ENCODE measurements at places on chromosomes 12 and 14.

DNA sequence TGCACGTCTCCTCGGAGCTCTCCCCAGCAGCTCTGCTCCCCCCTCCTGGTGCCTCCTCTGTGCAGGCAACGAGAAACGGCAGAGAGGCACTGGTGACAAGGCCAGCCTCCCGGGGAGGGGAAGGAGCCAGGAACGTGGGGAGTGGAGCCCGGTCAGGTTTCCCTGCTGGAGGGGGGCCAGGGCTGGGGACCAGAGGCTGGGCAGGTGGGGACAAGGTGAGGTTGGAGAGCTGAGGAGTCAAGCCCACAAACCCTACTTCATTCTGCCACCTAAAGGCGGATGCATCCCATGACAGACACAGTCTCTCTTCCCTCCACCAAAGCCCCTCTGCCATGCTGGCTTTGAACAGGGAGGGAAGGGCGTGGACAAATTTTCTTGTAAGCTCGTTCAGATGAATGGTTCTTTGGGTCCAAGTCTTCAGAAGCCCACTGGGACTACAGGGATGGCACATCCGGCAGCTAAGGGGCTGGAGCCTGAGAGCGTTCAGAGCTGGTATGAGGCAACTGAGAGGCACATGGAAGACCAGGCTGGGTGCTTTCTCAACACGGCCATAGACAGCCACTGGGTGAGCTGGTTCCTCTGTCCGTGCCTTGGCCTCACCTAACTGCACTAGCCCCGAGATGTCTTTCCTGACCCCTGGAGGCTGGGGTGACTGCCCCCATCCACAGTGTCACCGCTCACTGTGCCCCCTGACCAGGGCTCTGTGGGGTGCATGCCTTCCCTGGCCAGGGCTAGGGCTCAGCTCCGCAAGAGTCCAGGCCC lies 105.9 kb downstream of the RBM19 start:
- DNase-seq, result no peak

DNA sequence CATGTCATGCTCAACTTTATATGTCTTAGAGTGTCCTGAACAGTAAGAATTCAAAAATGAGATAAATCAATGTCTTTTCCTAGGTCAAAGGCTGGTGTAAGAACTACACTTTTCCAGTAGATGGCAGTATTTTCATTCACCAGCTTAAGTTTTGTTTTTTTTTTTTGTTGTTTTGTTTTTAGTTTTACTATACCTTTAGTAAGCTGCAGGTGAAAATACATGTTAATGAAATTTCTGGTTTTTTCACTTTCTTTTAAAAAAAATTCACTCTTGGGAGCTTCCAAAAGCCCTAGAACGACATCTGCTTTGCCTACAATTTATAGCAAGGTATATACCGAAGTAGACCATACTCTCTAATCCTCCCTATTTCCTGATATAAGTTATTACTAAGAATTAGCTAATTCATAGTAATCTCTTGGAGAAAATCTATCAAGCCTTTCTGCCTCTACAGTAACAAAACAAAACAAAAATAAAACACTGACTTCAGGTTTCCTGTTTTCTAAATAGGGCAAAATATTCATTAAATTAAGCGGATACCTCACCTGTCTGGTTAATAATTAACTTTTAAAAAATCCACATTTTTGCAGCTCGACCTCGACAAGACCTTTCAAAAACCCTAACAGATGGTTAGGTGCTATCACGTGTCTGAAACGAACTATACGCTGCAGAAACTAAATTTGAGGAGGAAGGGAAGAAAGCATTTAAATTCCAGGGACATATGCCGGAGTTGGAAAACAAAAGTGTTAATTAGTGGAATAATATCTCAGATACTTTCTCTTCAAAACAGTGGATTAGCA lies 2.7 kb upstream of the SAMD4A start:
- no peak for DNase-seq

DNA sequence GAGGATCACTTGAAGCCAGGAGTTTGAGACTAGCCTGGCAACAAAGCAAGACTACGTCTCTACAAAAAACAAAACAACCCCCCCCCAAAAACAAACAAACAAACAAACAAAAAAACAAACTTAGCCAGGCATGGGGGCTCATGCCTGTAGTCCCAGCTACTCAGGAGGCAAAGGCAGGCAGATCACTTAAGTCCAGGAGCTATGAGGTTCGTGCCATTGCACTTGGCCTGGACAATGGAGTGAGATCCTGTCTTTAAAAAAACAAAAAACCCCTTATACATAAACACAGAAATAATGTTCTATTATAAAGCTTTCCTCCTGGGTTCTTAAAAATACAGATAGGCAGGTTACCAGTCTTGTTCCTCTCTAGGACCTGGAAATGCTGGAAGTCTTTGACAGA lies 1.6 kb downstream of the GTSF1 start:
- no peak for DNase-seq

DNA sequence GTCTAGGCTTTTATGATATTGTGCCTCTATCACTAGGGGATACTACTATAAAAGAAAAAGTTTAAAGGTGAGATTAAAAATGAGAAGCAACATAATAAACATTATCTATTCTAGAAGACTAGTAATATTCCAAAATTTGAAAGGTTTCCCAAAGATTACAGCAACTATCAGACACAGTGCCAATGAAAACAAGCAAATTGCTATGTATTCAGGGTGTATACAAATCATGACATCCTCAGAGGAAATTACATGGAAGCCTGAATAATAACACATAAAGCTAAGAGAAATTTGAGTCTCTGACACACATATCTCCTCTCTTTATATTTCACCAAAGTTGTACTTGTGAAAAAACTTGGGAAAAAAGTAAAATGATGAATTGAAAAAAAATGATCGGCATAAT lies 327.0 kb downstream of the SEC23A start:
- no peak for DNase-seq

DNA sequence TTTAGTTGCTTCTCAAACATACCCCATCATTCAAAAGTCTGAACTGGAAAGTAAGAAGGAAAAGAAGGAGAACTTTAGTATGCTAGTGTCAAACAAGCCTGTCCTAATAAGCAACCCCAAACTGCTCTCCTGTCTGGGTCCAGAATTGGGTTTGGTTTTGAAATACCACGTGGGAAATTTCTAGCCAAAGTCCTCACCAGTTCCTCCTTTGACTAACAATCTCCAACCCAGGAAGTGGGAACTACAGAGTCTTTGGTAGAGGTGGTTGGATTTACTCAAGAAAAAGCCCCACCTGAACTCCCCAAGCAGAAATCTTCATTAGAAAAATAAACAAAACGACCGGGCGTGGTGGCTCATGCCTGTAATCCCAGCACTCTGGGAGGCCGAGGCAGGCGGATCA lies 17.4 kb upstream of the EIF4B start:
- DNase-seq, result no peak

- no peak for DNase-seq
Measured at GRCh38 chr12:92400006-92400405, 254.4 kb upstream of the BTG1 start.

All from tibial artery (tissue), 4 donors.